Upper lobe of left lung (tissue), 6 donors: ENCODE measurements at places on chromosomes 3 and 15.

DNA sequence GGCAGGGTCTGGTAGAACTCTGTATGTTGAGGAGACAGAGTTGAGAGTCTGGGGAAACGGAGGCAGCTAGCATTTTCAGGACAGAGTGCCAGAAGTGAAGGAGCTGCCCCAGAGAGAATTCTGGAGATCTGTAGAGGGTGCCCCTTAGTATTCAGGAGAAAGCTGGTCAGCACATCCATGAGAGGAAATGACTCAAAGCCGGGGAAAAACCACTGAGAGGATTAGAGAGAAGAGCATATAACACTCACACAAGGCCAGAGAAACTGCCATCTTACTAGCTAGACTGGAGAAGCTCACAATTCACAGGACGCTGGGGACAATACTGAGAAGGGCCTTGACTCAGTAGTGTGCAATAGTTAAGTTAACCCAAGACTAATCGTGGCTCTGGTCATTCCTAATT is 75.7 kb upstream of the DPPA4 start:
- no peaks in the 10 kb centered on the region for H3K4me1 ChIP-seq
- H3K36me3 ChIP-seq: no peaks in the 10 kb centered on the region
- no peak overlapping the region for H3K27ac ChIP-seq

- H3K27ac ChIP-seq: no peak overlapping the region
- no peaks in the 10 kb centered on the region for H3K36me3 ChIP-seq
- H3K4me3 ChIP-seq: no peak overlapping the region
These were observed 502.2 kb downstream of the PDCD6IP start for GRCh38 chr3:34300621-34301020.

DNA sequence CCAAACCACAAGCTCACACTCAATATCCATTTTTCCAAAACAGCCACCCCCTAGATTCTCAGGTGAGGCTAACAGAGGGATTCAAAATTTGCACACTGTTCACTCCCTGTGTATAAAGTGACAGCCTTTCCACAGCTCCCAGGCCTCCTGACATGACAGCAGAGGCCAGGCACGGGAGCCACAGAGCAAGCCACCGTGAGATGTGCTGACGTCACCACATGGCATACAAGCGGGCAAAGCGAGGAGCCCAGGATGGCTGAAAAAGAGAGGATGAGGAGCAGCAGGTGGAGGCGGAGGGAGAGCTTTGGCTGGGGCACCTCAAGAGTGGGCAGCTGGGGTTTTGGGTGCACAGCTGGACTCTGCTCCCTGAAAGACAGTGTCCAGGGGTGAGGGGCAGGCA is 27.1 kb downstream of the EHD4 start:
- no peak for DNase-seq
- H3K4me1 ChIP-seq: peaks cover 20% of the 10 kb centered on the region
- H3K36me3 ChIP-seq: peaks cover 8% of the 10 kb centered on the region
- H3K27me3 ChIP-seq: no peaks in the 10 kb centered on the region

- no peaks in the 10 kb centered on the region for H3K4me1 ChIP-seq
- H3K4me3 ChIP-seq: no peak overlapping the region
- DNase-seq: no peak
- no peaks in the 10 kb centered on the region for H3K27me3 ChIP-seq
- peaks cover 16% of the 10 kb centered on the region for H3K36me3 ChIP-seq
These were observed 141.3 kb upstream of the LRRFIP2 start for GRCh38 chr3:37315669-37316068.

DNA sequence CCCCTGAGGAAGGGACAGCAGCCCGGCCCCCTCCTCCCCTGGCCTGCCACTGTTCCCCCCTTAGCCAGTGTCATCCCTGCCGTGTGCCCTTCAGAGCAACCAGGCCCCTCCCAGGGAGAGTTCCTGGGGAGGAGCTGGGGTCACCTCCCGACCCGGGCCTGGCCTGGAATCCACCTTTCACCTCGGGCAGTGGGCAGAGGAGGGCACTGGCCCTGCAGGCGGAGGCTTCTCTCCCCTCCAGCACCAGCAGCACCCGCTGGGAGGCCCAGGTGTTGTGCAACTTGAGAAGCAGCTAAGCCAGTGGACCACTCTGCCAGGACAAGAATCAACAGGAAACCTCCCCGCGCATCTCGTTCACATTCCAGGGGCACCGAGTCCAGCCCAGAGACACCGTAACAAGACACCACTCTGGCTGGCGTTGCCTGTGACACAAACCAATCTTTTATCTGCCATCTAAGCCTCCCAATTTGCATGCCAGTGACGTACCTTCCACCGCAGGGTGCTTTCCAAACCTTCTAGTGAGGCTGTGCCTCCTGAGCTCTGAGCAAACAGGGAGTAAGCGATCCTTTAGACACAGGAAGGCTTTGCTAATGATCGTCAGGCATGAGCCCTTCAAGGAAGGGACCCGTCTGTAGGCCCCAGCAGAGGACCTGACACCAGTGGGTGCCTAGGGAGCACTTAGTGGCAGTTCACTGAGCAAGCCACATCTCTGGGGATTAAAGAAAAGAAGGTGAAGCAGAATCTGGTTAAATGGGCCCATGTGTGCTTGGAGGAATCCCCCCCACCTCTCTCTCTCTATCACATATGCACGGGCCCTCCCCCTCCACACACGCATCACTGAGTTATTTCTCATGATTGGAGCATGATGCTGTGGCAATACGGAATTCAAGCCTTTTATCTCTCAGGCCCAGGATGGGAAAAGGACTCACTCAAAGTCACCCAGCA is 98.9 kb upstream of the TLE3 start:
- H3K4me3 ChIP-seq: no peak overlapping the region
- H3K36me3 ChIP-seq: no peaks in the 10 kb centered on the region
- no peaks in the 10 kb centered on the region for H3K27me3 ChIP-seq
